Neural cell (in vitro differentiated cells): ENCODE measurements at places on chromosomes 5 and 9. TPM values are rescaled to one million over a fixed set of nuclear protein-coding genes. Genes with fewer than 3 reads are reported as not detected.

The CDKN2B gene
- 0.15 TPM in 1 of 2 replicates, not detected in the other for polyA plus RNA-seq

The MOB3B gene
- 1.8 and 2.2 TPM in 2 replicates for polyA plus RNA-seq

The IFNA2 gene
- polyA plus RNA-seq: not detected in 2 replicates

The TBC1D13 gene
- 24.4 and 30.0 TPM in 2 replicates for polyA plus RNA-seq

The SLC6A19 gene
- not detected in 2 replicates for polyA plus RNA-seq

The KIF12 gene
- 0.14 TPM in 1 of 2 replicates, not detected in the other for polyA plus RNA-seq

The NDUFS6 gene
- 72.0 and 73.5 TPM in 2 replicates for polyA plus RNA-seq

The TPD52L3 gene
- not detected in 2 replicates for polyA plus RNA-seq

The GABRG2 gene
- 33.4 and 35.8 TPM in 2 replicates for polyA plus RNA-seq

The NEUROG1 gene
- not detected in 2 replicates for polyA plus RNA-seq

The TAF11L5 gene
- not detected in 2 replicates for polyA plus RNA-seq
